ENCODE measurements at places on chromosomes 13 and 19.
A peak's percentile ranks its signal among the peaks of the same experiment; 100 is the strongest.

GRCh38 chr13:44147648-44148047 lies 226.0 kb upstream of the SERP2 start:
- no peak for DNase-seq

DNA sequence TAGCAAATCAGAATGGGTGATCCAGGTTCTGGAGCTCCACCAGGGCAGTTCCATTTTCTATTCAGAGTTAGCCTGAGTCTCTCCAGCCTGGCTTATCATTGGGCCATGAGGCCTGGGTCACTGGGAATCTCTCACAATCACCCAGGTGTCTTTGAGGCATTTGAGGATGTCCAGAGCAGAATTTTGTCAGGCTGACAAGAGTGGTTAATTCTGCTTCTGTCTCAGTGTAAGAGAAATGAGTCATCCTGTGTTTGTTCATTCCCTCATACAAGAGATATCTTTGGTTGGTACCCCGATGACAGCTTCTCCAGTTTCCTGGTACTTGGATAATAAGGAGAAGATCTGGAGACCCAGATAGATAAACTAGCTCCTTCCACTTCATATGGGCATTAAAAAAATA lies 10.4 kb downstream of the ZNF93 start:
- DNase-seq = no peak

DNA sequence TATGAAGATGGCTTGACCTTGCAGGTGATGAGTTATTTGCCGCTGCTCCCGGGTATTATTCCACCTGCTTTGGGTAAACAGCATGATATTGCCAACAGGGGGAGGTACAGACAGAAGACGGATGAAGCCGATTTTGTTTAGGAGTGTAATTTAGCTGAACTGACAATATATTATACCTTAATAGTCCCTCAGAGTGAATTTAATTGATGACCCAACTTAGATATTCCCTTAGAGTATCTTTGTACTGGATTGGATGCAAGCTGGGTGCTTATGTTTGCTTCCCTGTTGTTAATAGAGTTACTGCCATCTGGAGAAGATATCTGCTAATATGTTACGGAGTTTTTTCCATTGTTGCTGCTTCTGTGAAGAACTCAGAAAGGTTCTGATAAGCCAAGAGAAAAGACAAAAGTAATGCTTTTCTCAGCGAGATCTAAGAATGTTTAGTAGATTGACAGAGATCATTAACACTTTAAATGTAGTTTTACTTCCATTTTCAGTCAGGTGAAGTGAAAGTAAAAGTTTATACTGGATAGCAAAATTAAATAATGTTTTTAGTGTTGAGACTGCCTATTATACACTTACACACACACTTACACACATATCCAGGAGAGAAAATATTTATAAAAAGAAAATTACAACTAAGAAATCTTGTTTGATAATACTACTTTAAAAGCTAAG lies 2220.8 kb upstream of the PCDH20 start:
- DNase-seq = no peak

GRCh38 chr13:48236528-48237353 lies 3.7 kb downstream of the ITM2B start:
- no peak for DNase-seq

GRCh38 chr13:64917566-64917965 lies 2312.6 kb downstream of the PCDH9 start:
- no peak for DNase-seq

DNA sequence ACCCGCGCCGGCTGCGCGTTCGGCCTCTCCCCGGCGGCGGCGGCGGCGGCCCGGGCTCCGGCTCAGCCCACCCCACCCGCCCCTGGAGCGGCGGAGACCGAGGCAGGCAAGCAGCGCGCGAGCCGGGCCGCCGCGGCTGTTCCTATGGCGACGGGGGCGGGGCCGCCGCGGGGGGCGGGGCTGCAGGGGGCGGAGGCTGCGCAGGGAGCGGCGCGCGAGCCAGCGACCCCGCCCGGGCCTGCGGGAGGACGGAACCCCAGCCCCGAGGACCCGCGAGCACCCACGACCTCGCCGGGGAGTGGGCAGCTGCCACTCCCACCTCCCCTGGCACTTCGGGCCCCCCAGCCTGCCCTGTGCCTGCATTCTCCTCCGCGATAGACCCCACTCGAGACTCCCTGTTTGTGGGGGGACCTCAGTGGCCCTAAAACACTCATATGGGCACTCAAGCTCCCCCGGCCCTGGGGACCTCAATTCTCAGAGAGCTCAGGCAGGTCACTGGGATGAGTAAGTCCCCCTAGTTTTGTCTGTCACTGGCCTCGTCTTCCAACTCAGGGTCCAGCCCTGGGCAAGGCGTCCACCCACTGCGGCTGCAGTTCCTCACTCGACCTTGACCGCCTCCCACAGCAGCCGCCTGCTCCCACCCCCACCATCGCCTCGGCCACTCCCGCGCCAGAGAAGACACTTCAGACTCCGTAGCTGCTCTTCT lies at the start of gene CTXN1:
TSS of gene CTXN1 (minus strand) at position 115 of the 706 bp plus-strand sequence. CDS start 597 bp downstream, outside the sequence.
- DNase-seq = peak; percentile 67

- DNase-seq = no peak
These were observed 244.5 kb downstream of the EFNB2 start for GRCh38 chr13:106291006-106291405.

GRCh38 chr19:45569619-45570421 lies 14.8 kb downstream of the OPA3 start:
- DNase-seq = peak; percentile 45

GRCh38 chr19:3061182-3062161 lies 823 bp downstream of the TLE5 start:
- DNase-seq = peak; percentile 38

- no peak for DNase-seq
These were observed 135.6 kb downstream of the PRR20E start for GRCh38 chr13:57302604-57303003.

- DNase-seq = no peak
These were observed 25.0 kb upstream of the VWA8 start for GRCh38 chr13:41985788-41986508.

DNA sequence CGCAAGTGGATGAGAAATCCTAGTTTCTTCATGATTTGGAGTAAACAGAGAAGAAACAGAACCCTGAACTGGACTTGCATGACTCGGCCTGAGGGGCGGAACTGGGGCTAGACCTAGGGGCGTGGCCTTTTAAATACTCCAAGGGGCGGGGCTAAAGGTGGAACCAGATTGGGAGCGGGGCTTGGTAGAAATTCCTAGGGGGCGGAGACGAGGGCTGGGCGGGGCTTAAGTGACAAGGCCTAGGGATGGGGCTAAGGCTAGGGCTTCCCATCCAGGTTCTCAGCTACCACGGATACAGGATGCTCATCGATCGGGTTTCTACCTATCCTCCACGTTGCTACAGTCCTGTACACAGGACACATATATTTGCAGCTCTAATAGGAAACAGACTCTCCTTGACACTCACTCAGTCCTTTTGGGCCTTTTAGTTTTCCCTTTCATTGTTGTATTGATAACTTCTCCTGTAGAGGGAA lies 372 bp upstream of the ZNF699 start:
- peak; percentile 63 for DNase-seq

- no peak for DNase-seq
These were observed 47.0 kb upstream of the DIAPH3 start for GRCh38 chr13:60210510-60211330.

DNA sequence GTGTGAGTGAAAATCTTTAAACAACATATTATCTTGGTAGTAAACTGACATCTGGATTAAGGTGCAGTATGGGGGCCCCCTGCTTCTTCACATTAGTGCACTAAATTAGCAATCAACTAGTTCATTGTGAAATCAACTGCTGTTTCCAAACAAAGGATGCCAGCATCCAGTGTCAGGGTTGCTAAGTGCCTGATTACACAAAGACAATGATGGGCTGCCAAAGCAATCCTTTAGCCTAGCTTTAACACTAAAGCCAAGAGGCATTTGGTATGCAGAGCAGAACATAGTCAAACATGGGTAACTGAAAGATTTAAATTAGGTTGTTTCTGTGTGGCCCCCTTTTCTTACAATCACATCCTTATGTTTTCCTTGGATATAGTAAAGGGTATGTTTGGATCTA lies 543.1 kb upstream of the SLITRK5 start:
- DNase-seq = no peak

DNA sequence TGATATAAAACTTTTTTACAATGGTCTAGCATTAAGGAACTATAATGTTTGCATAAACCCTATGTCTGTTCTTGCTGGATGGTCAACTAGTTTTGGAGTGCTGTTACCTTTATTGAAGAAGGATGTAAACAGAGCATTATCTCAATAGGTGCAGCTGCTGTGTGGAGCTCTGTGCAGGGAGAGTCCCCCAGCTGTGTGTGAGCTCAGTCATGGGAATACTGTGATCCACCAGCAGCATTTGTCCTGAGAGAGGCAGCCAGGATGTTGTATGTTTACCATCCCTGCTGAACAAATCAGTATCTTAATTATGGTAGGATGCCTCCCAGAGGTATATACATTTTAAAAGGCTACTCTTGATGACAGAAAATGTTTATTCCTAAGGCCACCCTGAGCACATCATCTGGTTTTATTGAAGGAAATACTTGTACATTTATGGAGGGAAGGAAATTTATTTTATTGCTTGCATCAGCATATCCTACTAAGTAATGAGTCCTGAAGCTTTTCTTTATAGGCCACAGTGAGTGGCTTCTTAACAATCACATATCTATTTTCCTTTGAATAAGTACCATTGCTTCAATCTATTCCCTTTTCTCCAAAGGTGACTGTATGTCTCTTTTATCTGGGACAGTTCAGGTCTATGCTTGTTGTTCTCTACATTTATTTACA lies 11.7 kb downstream of the RAP2A start:
- DNase-seq = no peak

- DNase-seq = no peak
These were observed 18.2 kb upstream of the UBAC2 start for GRCh38 chr13:99182439-99182838.

DNA sequence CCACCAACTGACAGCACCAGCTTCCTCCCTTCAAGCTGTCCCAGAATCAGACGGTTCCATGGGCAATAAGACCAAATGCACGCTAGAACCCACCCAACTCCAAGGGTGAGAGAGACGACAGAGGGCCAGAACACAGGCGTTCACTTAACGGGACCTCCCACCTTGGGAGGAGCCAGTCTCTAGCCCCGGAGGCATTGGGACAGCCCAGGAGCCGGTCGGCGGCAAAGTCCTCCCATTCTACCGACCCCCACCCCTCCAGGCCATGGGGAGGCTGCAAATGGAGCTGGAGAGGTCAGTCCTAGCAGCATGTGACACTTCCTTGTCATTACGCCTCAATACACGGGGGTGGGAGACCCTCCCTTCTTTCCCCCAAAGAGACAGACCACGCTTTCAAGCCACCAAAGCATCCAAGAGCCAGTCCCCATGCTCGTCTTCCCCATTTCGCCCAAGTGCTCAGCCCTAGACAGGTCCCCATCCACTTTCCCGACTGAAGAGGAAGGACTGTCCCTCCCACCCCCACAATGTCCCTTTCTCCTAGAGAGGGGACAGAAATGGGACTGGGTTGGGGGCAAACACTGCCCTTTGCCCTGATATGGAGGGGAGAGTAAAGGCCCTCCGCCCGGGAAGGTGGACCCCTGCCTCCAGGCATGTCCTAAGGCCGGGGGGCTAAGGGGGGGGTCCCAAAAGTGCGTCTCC lies 964 bp downstream of the KHSRP start:
- DNase-seq = peak; percentile 32

GRCh38 chr19:3108775-3109174 lies 14.6 kb downstream of the GNA11 start:
- DNase-seq = peak; percentile 63
